Activated naive CD4-positive, alpha-beta T cell treated with Interleukin-2 at 50 U/mL for 16 hours (primary cell): ENCODE measurements at places on chromosomes 13 and 19.

DNA sequence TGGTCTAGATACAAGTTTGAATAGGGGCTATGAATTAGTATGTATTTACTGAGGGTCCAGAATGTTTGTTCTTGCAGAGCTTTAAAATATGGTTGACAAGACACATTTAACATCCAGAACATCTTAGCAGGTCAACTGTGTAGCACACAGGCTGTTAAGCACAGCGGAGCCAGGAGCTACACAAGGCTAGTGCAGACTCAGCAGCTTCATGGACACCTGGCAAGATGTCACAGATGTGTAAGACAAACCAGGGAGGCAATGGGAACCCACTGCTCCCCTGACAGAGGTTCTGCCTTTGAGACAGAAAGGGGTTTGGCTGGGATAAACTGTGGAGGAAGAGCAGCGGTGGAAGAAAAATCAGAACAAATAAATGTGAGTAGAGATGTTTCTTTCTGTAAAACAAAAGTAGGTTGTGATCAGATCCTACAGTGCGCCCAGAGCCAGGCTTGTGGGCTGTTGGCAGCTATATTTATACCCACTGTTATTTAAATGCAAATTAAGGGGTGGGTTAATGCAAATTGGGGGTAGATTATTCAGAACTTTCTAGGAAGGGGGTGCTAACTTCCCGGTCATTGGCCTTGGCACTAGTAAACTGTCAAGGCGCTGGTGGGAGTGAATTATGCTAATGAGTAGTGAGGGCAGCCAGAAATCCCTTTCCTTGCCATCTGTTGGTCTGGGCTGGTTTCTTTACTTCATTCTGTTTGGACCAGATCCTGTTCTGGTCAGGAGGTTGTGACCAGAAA lies 33.0 kb downstream of the MIPEP start:
- DNase-seq = no peak

- DNase-seq = no peak
Observed at GRCh38 chr13:114241918-114242317, 7.2 kb downstream of the CDC16 start.

- DNase-seq = no peak
Observed at GRCh38 chr13:110689711-110690110, 16.2 kb downstream of the CARS2 start.

GRCh38 chr13:51666374-51666773 lies 82.1 kb downstream of the WDFY2 start:
- DNase-seq = no peak

DNA sequence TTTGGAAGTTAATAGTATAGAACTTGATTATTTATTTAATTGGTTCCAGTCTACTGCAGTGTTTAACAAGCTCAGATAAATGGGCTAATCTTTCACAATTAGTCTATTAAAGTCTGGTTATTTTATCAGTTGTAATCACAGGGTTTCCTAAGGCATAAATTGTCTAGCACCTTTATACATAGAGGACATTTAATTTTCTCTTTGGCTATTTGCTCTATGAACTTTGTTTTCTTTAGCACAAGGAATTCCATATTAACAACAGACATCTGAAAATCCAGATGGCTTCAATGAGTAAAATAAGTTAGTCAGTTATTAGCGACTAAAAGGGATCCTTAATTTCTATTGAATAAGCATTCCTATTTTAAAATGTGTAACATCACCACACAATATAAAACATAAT lies 1350.8 kb upstream of the SLC10A2 start:
- DNase-seq = no peak

DNA sequence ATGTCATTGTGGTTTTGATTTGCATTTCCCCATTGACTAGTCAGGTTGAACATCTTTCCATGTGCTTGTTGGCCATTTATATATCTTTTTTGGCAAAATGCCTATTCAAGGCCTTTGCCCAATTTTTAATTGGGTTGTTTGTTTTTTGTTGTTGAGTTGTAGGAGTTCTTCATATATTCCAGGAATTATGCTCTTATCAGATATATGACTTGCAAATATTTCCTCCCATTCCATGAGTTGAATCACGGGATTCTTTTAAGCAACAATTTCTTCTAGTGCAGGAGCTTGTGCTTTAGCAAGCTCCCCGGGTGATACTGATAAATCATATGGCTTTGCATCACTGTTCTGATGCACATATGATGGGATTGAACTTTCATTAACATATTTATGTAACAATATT lies 47.0 kb upstream of the FLT1 start:
- no peak for DNase-seq

DNA sequence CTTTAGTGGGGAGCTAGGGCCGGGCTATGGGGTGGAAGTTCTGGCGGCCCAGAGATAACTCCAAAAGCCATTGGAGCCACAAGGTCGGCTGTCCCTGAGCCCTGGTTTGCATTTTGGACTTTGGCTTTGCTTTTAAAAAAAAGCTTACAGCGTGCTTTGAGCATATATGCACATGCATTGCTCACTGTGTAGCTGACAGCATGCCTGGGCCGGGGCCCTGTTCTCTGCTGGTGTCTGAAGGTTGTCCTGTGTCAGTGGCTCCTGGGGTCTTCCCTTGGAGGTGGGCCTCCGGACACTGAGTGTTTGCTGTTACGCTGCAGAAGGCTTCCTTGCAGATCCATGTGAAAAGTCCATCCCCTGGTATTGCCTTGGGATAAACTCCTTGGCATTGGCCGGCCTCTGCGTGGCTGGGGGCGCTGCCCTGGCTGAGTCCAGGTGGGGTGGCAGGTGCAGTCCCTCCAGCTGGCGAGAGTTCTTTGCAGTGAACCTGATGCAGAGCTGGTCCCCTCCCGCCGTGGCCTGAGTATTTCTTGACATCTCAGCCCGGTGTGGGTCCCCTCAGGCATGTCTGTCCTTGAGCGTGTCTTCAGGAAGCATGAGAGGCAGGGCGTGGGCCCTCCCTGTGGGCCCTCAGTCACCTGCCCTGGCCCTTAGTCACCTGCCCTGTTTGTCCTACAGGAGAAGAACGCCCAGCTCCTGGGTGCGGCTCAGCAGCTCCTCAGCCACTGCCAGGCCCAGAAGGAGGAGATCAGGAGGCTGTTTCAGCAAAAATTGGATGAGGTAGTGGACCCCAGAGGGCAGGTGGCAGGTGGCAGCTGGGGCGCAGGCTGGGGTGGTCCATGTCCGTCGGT lies 23.0 kb downstream of the PLEKHJ1 start:
- no peak for DNase-seq
